ENCODE measurements at places on chromosomes 2 and 18.
A peak's percentile ranks its signal among the peaks of the same experiment; 100 is the strongest.

DNA sequence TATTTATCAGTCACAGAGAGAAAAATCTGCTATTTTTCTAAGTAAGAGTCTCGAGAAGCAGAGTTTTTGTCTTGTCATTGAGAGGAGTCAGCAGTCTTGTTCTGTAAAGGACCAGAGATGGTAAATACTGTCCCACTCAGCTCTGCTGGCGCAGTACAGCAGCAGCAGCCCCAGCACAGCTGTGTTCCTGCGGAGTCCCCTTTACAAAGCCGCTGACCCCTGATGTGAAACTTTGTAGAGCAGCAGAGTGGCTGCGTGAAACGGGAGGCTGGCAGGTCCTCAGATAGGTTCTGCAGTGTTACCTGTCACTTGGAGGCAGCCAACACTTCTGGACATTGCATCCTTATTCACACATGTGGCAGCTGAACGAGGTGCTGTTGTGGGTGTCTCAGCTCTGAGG is 45.2 kb downstream of the TMEM185B start:
- DNase-seq, result no peak

GRCh38 chr18:58662118-58662517 is 9.1 kb upstream of the MALT1 start:
- no peak for DNase-seq

DNA sequence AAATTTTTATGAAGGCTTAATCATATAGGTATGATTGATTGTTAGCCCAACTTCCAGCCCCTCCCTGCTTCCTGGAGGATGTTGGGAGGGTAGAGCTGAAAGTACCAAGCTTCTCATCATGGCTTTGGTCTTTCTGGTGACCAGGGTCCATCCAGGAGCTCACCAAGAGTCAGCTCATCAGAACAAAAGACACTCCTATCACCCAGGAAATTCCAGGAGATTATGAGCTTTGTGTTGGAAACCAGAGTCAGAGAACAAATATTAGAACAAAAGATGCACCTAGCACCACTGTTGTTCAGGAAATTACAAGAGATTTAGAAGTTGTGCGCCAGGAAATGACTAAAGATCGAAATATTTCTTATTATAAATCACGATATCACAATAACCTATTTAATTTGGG is 119.9 kb upstream of the THUMPD2 start:
- no peak for DNase-seq

GRCh38 chr2:179274749-179275148 is 10.1 kb upstream of the SESTD1 start:
- DNase-seq, result no peak

DNA sequence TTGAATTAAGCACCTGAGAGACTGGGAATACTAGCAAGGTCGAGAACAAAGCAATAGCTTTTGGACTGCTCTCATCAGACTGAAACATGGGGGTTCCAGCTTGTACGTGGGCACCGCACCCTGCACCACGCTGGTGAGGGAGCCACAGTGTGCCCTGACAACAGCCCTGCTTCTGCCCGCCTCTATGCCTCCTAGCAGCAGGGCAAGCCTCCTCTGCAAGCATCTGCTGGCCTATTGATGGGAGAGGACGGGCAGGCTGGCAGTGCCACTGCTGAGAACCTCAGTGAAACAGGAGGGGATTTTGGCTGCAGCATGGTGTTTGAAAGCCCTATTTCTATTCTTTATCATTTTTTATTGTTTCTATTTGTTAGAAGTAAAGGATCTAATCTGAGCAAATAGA is 146.1 kb upstream of the OTOS start:
- no peak for DNase-seq

DNA sequence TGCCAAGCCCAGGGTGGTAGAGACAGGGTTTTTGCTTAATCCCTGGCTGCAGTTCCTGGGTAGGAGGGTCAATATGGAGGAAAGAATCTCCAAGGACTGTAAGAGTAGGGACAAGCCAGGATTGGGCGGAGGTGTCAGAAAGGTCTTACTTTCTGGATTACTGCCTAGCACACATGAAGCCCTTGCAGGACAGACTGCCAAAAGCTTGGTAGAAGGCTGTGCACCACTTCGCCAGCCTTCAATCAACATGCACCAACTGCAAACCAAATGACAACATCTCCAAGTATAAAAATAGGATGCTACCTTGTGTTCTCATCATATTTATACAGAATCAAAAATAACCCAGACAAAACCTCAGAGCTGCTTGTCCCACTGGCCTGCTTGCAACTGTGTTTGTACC is 3.7 kb downstream of the ZNF142 start:
- DNase-seq, result no peak

DNA sequence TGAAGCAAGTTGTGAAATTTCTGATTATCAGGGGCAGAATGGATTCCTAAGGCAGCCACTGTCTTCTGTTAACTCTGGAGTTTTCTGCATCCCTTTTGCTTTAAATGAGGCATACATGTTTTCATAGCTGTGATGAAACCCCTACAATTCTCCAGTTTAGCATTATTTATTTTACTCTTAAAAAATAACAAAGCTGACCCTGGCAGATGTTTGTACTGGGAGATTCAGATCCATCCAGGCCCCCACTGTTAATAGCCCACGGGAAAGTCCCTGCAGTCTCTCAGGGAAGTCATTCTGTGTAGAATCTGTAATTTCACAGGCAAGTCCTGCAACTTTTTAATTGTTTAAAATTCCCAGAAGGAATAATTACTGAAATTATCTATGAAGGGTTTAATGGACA is 353 bp upstream of the SULT1C4 start:
- no peak for DNase-seq

DNA sequence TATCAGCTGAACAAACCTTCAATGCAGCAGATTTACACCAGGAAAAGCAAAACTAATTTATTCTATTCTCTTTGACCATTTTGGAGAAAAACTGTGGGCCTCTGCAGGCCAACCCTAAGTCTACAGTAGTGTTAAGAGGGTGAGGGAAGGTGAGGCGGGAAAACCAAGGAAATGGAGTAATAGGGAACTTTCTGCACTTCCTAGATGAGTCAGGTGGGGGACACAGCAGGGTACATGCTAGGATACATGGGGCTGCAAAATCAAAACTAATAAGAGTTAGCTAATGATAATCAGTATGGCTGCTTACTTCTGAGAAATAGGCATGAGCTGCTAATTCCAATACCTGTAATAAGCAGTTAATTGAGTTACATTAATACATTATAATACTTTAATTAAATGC is 66.0 kb upstream of the PGAP1 start:
- no peak for DNase-seq

DNA sequence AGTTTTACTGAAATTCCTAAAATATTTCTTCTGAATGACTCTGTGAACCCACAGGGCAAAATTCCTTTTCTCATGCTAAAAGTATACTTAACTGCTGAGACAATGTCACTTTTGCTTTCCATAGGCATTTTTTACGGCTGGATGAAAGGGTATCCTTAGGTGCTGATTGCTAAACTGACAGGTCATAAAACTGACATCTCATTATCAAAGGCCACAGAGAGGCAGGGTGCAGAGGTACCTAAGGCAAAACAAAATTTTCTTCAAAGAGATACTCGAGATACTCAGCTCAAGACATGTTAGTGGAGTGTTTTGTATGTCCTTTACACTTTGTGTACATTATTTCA is 62.0 kb upstream of the WDR75 start:
- DNase-seq, result no peak

DNA sequence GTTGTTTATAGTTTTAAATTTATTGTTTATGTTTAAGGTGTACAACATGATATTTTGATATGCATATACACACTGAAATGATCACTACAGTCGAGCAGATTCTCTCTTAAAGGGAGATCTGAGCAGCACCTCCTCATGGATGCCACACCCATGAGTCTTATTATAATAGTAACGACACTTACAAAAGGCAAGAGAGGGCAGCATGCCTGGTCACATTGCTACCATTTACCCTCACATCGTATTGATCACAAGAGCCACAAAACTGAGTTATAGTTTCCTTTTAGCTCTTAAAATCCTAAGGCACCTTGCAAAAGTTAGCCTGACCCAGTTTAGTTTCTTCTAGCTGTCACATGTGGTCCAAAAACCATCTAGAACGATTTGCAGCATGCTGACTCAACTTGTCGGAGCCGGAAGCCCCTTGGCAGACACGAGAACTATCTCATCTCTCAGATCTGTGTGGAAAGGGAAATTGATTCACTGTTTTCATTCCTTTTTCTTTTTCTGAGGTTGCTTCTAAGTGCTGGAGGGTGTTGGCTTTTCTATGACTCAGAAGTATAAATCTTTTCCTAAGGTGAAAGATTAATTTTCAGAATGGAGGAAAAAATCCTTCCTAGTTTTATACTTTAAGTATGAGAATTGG is 85.3 kb downstream of the CDC42EP3 start:
- peak; percentile 60 for DNase-seq

GRCh38 chr18:79949697-79950487 is 1.6 kb downstream of the SLC66A2 start:
- DNase-seq, result peak; percentile 48

DNA sequence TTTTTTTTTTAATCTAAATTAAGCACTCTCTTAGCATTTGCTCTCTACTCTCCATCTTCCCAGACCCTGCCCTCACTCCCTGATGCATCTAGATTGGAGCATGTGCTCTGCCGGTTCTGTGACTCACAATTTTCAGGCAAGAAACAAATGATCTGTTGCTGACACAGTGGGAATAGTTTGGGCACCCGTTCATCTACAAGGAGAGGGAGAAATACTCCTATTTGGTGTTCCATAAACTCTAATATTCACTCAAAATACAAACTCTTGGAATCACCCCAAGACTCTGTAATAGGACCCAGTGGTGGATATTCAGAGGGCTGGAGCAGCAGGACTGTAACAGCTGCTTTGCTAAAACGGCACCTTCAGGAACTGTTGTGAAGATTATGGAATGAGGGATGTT is 37.1 kb upstream of the LINC00305 start:
- DNase-seq, result no peak

DNA sequence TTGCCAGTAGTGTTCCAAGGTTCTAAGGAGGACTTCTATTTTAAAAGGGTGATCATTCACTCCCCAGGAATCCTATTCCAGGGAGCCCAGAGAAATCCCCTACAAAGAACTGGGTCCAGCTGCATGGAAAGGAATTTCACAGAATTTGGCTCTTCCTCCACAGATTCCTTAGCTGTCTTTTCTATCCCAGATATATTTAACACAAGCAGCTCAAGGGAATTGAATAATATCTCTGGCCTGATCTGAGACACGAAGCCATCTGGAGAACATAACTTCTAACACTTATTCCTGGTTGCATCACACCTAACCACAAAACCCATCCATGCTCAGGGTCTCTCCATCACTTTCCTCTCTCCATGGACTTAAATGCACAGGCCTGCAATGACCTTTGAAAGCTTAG is 306.7 kb upstream of the ACVR2A start:
- DNase-seq, result no peak

DNA sequence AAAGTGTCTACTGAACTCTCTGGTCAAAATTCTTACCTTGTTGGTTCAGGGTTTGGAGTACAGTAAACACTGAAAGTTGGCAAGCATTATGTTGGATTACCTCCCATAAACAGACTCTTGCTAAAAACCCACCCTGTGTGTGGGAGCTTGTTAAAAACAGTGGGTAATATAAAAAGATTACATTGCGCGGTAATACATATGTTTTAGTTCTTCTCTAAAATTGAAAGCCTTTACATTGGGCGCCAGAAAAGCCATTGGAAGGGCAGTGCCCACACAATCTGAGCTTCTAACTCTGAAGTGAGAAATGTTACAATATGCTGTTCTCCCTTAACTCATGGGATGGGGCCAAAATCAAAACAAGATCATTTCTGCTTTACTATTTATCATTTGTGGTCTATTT is 510.7 kb downstream of the CNTNAP5 start:
- no peak for DNase-seq

DNA sequence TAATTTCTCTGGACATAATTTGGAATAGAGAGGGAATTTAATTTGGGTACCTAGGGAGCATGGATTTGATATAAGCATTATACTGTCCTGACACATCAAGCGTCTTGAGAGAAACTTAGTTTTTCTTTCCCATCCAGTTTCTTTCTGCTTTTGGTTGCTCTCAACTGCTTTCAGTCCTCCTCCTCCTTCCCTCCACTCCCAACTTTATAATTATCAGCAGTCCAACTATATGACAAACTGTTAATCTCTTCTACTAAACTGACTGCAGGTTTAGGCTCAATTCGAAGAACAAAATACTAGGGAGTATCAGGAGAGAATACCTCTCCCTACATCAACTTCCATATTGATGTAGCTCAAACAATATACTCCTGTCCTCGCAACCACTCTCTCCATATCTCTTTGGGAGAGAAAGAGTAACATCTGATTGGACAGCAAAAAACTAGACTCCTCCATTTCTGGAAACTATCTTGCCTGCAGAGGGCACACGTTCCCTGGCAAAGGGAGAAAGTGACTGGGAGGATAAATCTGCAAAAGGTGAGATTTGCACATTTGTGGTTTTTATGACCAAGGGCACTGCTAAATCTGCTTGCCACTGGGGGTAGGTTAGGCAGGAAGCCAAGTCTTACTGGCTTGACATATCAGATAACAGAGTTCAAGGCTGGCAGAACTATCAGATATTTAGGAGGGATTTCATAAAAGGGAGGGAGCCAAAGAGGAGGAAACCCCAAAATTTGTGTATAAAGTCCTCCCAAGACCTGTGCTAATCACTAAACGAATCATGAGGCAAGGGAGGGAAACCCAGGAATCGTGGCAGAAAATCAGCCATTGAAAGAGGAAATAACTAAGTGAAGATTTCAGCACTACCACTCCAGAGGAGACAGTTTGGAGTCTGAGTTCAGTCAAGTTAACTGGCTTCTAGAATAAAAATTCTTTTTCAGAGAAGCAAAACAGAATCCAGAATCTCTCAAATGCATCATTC is 40.0 kb downstream of the ICA1L start:
- DNase-seq, result no peak

DNA sequence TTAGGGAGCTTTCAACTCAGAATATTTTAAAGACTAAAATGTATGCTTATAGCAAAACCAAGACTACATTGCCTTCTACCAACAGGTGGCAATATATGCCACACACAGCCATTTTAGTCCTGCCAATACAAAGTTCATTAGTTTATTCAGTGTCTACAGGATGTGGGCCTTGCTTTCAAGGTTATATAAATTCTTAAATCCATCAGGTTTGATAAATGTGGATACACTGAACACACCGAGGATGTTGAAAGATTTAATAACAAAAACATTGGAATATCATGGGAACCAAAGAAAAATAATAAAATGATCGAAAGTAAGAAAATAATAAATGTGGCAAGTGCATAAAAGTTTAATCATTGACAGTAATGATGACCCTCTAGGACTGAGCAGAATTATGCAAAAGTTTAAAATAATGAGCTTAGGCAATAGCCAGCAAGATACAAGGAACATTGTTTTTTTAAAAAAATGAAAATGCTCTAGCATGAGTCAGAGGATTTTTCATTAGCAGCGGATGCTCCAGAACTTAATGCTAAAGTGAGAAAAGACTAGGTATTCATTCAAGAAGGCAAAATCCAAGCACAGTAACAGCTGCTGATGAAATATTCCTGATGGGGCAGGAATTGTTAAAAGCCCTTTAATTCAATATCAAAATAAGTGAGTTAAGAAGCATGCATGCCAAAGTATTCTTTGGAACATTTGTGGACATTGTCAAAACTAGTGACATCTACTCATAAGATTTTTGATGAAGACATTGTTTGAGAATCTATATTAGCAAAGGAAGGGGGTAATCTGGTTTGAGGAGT is 14.2 kb downstream of the SCN9A start:
- peak; percentile 9 for DNase-seq

Measured in CD4-positive, alpha-beta T cell (primary cell).